ENCODE measurements at places on chromosomes 7 and 10.

DNA sequence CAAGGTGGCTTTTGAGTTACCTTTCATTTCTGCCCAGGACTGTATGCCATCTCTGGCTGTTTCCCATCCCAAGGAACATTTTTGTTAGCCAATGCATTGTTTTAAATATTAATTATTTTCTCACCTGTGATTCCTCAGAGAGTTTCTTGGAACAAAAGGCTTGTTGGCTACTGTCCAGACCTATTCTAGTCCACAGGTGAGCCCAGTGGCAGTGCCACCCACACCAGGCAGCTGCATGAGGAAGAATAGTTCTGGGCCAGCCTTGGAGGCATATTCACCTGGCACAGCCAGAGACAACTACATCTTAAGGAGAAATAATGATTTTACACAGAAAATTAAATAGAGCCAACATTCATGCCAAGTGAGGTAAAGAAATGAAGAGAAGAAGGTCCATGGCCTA lies 123.9 kb downstream of the C1GALT1 start:
- no peak for DNase-seq

- no peak for DNase-seq
Observed at GRCh38 chr7:114354306-114354705, 60.3 kb upstream of the FOXP2 start.

- DNase-seq: no peak
Observed at GRCh38 chr7:25384788-25385505, 156.7 kb upstream of the NPVF start.

DNA sequence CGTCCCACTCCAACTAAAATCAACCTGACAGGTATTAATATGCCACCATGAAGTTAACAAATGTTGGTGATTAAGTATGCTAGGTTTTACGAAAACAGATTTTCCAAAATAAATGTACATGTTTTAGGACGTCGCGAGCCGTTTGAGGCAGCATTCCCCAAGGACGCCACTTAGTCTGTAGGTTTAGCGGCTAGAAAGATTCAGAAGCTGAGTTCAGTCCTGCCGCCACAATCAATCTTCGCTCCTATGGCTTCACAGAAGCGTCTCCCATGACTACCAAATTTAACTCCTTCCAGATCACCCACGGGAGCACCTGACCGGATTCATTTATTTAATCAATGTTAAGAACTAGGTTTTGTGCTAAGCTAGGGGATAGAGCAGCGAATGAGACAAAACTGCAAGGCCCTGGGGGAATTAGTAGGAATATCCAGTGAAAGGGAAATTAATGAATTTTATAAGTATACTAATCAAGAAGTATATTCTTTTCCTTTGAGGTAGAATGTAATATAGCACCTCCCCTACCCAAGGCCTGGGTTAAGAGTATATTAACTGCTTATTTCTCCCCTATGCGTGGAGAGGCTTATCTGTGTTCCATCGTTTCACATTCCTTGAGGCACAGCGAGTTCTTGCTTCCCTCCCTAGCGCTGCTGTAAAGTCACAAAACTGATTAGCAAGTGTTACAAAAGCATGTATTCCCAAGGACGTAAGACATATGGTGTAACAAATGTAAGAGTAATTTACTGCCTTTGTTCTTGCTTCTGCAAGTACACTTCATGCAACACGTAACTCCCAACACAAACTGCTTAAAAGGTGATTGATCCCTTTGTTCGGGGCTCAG lies 994 bp upstream of the CYP51A1 start:
- no peak for DNase-seq

- DNase-seq: no peak
Observed at GRCh38 chr7:97090761-97091353, 26.6 kb upstream of the SDHAF3 start.

- DNase-seq: no peak
Observed at GRCh38 chr7:149669121-149669818, 104.1 kb downstream of the ZNF467 start.
